ENCODE measurements at places on chromosomes 12 and 14.

GRCh38 chr14:62269204-62269603, 507.0 kb downstream of the SNAPC1 start:
- DNase-seq: no peak

DNA sequence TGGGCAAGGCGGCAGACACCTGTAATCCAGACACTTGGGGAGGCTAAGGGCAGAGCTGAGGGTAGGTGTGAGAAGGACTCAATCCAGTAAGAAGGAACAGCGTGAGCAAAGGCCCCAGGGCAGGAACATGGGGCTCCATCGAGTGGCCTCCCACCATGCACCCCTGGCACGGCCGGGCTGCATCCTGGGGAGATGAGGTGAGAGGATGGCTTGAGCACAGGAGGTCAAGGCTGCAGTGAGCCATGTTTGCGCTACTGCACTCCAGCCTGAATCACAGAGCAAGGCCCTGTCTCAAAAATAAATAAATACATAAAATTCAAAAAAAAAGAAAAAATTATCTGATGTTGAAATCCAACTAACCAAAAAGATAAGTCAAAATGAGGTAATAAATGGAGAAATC, 58.5 kb downstream of the ARL6IP4 start:
- DNase-seq: no peak

GRCh38 chr12:10829994-10830393, 3.8 kb upstream of the TAS2R10 start:
- DNase-seq: no peak

- no peak for DNase-seq
Observed at GRCh38 chr12:98227162-98227561, 288.2 kb upstream of the TMPO start.

Data from ascending aorta (tissue), 2 donors.